ENCODE measurements at places on chromosomes 2 and 18.

DNA sequence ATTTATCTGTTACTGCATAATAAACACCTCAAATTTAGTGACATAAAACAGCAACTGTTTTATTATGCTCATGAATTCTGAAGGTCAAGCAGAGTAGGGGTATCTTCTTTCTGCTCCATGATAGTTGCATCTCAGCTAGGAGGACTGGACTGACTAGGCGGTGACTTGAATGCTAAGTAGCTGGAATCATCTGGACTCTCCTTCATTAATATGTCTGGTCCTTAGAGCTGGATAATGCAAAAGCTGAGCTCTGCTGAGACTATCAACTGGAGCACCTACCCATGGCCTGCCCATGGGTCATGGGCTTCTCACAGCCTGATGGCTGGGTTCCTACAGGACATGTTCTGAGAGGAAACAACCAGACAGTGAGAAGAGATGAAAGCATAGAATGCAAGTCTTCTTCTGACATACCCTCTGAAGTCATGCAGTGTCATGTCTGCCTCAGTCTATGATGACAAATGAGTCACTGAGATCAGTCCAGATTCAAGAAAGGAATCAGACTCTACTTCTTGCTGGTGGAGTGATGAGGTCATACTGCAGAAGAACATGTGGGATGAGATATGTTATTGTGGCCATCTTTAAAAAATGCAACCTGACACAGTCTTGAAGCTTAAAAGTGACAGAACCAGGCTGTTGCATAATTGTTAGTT lies 174.2 kb upstream of the OSR1 start:
- DNase-seq, result no peak

DNA sequence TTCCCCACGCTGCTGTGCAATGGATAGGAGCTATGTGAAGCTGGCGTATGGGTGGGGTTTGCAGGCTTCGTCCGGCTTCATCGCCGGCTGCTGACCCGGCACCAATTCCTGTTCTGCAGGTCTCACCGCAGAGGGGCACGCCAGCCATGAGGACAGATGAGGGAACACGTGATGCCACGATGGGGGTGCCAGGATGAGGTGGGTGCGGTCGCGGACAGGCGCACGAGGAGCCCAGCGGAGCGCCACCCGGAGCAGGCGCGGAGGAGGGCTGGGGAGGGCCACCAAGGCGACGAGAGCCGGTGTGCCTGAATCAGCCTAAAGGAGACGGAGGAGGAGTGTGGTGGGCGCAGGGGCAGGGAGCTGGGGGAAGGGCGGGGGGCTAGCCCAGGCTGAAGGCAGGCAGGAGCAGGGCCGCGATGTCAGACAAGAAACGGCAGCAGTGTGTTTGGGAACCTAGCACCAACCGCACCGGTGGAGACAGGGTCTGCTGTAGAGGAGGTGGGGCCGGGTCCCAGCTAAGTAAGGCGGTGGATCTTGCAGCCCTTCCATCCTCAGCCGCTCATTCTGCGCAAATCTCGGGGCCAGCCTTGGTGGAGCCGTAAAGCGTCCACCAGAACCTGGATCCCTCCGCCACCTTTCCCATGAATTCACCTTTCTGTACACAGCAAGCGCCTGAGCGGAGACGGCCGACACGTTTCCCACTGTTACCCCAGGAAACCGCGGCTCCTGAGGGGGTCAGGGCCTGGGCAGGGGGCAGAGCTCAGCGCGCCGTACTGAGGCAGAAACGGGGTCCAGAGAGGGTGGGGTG lies 17.0 kb upstream of the CD8A start:
- peak; percentile 79 for DNase-seq

DNA sequence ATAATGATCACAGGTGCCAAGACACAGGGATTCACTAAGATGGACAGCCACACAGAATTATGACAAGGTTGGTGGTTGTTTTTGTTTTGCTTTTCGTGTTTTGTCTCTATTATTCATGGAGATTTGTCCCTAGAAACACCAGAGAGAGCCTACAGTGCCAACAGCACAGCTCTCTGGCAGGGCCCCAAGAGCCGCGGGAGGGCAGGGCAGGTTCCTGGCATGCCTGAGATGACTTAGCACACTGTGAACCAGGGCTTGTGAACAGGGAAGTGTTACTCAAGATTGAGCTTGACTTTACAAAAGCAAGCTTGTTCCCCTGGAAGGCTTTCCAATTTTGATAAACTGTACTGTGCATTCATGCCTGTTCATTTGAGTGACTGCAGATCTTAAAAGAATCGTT lies 437.4 kb upstream of the SALL3 start:
- no peak for DNase-seq

DNA sequence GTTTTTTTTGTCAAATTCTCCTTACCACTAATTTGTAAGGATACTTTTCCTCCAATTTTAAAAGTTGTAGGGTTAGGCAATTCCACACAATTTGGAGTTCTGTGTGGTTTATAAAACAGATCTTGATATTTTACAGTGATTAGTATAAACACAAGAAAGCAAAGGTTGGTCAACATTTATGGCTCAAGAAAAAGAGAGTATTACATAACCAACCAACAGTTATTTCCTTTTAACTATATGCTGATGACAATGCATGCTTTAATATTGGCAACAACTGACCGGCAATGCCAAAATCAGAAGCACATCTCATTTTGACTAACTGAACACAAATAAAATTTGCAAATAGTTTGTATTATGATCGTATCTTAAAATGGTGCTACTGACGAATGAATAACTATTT lies 137.2 kb downstream of the CDH2 start:
- no peak for DNase-seq

- no peak for DNase-seq
Measured at GRCh38 chr2:127891811-127892210, 6.1 kb upstream of the AMMECR1L start.

DNA sequence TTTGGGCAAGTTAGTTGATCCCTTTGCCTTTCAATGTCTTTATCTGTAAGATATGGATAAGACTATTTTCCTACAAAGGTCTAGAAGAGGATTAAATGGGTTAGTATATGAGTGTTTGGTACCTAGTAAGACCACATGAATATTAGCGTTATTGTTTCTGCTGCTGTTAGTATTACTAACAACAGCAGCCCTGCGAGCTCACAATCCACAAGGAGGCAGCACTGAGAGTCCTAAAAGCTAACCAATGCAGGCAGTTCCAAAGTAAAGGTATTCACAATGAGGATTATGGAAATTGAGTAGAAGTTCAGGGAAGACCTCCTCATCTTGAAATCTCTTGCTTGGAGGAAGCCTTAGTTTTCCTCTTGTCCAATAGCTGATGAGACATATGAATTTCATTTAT lies 248.9 kb downstream of the TDRD15 start:
- DNase-seq, result no peak

DNA sequence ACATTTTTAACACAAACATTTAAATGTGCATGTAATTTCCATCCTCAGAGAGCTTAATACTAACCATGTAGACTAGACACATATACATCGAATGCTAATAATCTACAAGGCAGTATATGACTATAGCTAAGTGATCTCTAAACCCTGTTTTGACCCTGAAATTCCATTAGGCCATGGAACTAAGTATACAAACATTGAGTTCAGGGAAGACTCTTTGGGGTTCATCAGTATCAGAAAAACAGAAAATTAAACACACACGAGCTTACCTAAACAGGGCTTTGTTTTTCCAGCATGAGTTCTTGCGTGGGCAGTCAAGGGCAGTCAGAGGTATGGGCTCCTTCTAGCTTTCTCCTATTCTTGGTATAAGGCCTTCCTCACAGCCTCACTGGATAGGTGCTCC lies 106.0 kb upstream of the COPS8 start:
- DNase-seq, result no peak

DNA sequence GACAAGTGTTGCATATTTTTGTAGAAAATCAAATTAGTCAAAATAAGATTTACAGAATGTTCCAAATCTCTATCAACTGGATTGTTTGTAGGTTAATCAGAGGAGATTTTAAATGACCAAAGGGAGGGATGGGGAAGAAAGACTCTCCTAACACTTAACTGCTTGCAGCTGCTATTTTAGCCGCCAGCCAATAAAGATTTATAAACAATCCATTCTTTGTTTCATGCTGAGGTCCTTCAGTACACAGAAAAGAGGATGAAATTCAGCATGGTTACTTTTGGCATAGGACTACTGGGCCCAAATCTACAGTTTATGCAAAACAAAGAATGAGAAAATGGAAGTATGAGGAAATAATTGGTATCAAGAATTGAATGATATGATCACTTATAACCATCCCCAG lies 86.4 kb upstream of the FN1 start:
- no peak for DNase-seq

GRCh38 chr2:229779650-229780049 lies 65.3 kb upstream of the DNER start:
- DNase-seq, result no peak

DNA sequence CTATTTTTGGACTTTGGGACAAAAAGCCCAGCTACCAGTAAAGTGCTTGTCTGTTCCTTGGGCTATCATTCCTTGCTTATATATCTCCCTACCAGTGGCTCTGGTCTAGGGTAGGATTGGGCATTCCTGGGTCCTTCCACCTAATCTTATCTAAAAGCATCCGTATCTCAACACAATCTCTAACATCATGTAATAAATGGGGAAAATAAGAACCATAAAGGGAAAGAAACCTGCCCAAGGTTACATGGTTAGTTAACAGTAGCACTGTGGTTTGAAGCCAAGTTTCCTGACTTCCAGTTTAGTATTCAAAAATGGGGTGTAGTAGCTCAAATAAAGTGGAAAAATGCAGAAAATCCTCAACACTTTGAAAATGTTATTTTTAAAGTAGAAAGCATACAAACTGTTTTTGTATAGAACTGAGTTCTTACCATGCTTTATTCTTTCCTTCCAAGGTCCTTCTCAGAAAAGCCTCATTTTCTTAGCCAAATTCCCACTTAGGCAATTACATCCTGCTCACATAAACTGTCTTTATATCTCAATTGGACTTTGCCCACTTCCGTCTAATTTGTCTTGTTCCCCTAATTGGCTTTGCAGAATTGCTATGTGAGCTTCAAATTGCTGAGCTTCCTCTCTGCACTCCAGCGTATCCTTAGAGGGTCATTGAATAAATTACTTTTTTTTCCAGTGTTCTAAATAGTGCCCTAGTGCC lies 273.1 kb upstream of the UBE2E3 start:
- DNase-seq, result no peak

GRCh38 chr2:69483696-69484095 lies 46.5 kb upstream of the NFU1 start:
- no peak for DNase-seq

DNA sequence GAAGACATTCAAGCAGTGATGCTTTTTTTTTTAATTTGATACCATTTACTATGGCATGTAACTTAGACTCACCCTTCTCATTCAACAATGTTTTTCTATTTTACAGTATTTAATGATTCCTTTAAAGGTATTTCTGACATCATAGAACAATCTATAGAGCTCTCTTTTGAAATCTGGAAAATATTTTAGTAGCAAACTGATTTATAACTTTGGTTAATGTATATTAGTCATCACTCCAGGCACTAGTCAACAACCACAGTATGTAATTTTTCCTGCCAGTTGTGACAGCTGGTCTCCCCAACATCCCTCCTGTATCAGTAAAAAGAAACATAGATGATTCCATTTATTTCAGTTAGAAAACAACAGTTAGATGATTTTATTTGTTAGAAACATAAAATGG lies 122.9 kb downstream of the LCLAT1 start:
- DNase-seq, result no peak

- DNase-seq, result no peak
Measured at GRCh38 chr18:35750929-35751328, 169.4 kb downstream of the GALNT1 start.

DNA sequence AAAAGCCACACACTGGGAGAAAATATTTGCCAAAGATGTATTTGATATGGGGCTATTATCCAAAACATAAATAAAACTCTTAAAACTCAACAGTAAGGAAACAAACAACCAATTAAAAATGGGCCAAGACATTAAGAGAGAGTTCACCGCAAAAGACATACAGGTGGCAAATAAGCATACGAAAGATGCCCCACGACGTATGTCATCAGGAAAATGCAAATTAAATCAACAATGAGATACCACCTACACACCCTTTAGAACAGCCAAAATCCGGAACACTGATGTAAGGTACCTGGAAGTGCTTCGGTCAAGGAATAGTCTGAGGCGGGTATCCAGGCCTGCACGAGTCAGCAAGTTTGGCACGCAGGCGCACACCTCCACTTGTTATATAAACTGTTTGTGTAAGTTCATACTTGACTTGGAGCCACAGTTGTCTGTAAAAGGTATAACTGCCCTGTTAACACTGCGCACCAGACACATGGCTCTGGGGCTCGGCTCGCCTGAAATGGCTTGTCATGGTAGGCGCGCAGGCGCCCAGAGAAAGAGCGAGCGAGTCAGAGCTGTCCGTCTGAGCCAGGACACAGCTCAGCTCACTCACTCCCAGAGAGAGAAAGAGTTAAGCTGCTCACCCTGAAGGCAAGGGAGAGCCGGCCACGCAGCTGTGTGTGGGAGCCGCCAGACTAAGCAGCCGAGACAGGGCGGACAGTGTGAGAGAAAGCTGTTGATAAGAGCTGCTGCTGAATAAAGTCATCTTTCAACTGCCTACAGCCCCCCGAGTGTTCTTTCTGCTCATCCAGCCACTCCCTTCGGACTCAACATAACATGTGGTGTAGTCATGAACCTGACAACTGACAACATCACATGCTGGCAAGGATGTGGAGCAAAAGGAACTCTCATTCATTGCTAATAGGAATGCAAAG lies 87.3 kb downstream of the HNRNPLL start:
- DNase-seq, result no peak

DNA sequence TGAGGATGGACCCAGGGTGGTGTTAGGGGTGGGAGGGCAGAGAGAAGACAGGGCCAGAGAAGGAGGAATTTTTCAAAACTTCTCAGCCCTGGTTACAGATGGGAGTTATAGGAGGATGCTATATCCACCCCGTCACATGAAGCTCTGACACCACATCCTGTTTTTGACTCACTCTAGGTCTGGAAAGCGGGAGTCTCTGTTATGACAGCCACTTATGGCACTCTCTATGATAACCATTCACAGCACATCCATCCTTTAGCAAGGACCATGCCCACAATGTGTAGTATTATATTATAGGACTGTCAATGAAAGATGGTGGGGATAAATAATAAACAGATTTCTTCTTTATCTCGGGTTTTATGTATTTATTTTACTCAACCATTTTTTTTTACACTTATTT lies 461.2 kb downstream of the CDH2 start:
- no peak for DNase-seq

DNA sequence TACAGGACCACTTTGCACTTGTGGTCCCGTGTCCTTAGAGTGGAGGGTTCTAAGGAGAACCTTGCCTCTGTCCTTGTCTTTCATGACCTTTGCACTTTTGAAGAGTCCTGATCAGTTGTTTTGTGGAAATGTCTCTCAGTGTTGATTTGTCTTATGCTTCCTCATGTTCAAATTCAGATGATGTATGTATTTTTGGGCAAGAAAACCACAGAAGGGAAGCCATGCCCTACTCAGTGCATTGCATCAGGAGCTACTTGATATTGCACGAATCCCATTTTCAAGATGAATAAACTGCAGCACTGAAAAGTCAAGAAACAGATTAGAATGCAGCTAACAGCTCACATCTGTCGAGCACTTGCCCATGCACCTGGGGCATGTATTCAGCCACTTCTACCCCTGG lies 152.2 kb downstream of the INHBB start:
- DNase-seq, result no peak

DNA sequence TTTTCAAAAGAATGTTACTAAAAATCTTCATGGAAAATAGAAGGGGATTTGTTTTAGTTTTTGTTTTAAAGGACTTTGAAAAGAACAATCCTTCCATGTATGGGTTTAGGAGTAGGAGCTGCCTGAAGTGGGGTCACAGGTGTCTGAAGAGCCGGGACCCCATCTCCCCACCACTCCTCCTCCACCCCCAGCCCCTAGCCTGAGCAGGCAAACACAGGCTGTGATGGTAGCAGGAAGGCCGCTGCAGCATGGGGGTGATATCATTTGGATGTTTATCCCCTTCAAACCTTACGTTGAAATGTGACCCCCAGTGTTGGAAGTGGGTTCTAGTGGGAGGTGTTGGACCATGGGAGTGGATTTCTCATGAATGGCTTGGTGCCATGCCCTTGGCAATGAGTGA lies 93.0 kb downstream of the ZBTB7C start:
- no peak for DNase-seq

All from stimulated activated CD8-positive, alpha-beta memory T cell treated with anti-CD3 and anti-CD28 coated beads, Interleukin-15, amount 100 ng/mL, for 48 hours (primary cell).